Left lobe of liver (tissue), 2 donors: ENCODE measurements at places on chromosomes 6 and 20.

DNA sequence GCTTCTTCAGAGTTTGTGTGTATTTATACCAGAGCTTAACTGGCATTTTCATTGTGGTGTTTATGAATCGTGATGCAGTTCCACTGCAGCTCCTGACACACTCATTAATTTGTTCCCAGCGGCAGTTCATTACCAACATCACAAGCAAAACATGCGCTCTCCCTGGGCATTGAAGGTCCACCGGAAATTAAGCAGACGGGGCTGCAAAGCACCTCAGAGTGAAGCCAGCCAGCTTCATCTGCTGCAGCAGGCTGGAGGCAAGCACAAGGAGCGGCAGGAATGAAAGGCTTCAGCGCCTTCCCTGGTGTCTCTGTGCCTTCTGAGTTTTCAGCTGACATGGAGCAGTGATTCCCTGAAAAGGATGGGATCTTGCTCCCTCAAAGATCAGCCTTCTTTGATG, 246.0 kb upstream of the SPTLC3 start:
- DNase-seq: no peak

DNA sequence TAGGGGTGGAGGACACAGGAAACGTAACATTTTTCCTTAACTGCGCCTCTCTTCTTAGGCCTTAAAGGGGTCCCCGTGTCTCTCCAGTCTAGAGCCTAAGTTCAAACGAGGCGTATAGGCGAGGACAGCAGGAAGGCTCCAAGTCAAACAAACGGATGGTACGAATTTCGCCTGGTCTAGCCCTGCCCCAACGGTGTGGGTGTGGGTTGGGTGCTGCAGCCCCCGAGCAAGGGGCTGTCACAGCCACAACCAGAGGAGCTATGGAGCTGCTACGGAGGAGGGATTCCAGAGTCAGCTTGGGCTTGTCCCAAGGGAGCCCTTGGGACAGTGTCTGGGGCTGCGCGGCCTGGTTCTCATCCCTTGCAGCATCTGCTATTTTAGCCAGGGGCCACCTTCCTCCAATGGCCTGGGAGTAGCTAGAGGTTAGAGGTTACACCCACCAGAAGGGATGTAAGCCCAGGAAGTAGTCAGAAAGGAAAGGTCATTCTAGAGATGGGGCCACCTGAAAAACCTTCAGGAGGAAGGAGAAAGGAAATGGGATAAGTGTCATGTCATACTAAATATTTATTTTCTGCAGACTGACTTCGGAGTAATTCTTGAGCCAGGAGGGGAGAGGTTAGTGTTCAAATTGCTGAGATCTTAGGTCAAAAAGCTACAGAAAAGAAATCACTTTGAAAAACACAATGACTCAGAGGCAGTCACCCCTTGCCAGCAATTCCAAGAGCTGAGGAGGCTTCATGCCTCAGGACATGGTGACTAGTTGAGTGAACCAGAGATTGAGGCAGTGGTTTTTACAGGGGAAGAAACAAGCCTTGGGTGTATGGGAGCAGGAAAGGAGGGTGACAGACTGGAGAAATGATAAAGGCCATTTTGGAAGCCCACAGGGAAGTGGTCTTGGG, 21.7 kb downstream of the VPS52 start:
- no peak for DNase-seq

GRCh38 chr6:30515944-30516753, 26.8 kb downstream of the HLA-E start:
- peak; percentile 94 for DNase-seq

DNA sequence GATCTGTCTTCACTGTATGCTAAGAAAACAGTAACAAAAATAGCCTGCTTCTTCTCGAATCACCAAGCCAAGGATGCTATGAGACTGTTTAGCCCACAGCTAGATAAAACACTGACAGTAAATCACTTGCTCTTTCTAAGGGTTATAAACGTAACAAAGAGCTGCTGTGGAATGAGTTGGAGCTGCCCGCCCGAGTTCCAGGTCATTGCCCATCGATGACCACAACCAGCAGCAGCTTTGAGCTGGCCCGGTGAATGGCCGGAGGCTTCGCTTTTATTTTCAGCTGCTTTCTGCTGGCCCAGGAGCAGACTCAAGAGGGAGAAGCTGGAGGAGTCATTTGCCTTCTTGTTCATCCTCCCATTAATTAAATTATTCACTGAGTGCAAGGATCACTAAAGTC, 82.2 kb upstream of the CDH4 start:
- DNase-seq: no peak

DNA sequence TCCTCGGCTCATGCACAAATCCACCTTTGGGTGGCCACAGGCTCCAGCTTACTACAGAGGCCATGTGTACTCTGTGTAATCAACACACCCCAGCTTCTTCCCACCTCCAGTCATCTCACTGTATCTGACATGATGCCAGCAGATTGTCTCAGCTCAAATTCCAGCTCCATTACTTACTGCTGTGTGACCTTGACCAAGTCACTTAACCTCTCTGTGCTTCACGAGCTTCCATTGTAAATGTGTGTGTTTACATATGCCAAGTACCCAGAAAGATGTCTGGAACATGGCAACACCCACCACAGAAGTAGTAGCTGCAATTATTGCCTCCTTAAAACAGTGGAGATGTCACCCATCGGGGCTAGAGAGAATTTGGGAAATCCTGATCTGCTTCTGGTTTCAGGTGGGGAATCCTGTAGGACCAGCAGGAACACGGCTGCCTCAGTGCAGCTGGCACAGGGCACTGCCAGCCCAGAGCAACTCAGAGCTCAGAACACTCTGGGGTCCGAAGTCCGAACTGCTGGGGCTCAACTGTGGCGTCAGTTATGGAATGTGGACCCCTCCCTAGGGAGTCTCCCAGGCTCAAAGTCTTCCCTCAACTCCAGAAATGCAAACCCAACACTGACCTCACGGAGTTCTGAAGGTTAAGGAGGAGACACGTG, 21.2 kb upstream of the HLA-B start:
- DNase-seq: no peak

DNA sequence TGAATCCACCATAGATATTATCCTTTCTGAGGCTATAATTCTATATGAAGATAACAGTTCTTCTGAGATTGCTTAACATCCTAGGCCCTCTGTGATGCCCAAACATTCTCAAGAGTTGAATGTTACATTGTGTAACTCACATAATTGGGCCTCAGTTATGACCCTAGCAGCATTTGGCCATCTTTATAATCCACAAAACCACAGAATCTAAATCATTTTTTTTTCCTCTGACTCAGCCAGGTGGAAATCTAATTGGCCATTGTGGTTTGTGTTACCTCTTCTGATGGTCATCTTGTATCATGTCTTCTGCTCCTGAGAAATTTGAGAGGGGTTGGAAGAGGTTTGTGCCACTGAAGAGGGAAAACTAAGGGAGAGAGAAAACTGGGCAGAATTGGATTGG, 99.5 kb downstream of the LINC00237 start:
- DNase-seq: no peak

GRCh38 chr6:157155804-157156203, 167.5 kb downstream of the TMEM242 start:
- DNase-seq: no peak

DNA sequence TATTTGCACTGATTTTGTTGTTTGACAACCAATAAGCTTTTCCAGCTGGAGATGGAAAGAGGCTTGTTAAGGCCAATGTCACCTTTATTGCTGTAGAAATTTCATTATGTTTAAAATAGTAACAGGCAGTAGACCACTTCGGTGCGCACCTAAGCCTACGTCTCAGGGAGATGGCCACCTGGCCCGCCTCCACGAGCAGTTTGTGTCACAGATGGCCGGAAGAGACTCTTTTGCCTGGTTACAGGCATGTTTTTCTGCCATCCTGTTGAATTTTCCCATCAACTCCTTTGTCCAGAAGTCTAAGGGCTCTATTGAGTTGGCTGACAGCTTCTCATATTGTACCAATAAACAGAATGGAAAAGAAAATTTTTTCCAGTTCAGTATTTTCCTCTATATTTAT, 51.0 kb downstream of the SLC9A8 start:
- no peak for DNase-seq

DNA sequence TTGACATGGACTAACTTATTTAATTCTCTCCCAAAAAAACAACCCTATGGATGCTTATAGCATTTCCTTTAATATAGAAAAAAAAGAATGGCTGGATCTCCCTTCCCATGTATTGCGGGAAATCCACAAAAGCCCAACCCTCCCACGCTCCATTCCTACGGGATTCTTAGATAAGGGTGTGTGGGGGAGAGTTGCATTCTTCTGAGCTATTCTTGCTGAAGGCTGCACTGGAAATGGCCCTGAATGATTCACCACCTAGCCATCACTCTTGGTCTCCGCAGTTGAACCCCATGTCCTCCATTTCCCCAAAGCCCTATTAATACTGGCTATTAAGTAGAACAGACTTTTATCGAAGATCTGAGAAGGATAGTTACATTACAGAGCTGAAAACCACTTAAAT, 41.9 kb upstream of the ADGRF5 start:
- DNase-seq: no peak

DNA sequence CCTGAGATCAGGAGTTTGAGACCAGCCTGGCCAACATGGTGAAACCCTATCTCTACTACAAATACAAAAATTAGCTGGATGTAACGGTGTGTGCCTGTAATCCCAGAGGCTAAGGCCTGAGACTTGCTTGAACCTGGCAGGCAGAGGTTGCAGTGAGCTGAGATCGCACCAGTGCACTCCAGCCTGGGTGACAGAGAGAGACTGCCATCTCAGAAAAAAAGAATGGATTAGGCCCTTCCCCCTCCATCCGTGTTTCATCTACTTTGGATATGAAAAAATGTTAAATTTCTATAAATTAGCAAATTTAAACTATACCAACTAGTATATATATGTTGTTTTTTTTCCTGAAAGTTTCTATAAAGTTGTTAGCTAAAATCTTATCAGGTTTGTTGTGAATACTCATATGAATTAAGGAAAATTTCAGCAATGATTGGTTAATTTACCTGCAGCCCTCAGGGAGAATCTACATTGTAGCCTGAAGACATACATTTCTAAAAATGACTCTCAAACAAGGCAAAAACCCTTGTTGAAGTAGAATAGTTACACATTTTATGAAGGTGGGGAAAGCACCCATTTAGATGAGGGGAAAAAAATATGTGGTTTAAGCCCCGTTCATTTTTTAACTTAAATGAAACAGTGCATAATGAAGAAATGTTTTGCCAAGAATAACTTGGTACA, 120.9 kb downstream of the TIAM2 start:
- no peak for DNase-seq

GRCh38 chr6:55666037-55666436, 87.0 kb upstream of the HMGCLL1 start:
- no peak for DNase-seq

GRCh38 chr6:72789145-72789544, 167.3 kb downstream of the KCNQ5 start:
- no peak for DNase-seq

- no peak for DNase-seq
These were observed 13.4 kb upstream of the SERPINB1 start for GRCh38 chr6:2855061-2855519.

- DNase-seq: no peak
These were observed 602 bp upstream of the TSPYL4 start for GRCh38 chr6:116254297-116255056.

DNA sequence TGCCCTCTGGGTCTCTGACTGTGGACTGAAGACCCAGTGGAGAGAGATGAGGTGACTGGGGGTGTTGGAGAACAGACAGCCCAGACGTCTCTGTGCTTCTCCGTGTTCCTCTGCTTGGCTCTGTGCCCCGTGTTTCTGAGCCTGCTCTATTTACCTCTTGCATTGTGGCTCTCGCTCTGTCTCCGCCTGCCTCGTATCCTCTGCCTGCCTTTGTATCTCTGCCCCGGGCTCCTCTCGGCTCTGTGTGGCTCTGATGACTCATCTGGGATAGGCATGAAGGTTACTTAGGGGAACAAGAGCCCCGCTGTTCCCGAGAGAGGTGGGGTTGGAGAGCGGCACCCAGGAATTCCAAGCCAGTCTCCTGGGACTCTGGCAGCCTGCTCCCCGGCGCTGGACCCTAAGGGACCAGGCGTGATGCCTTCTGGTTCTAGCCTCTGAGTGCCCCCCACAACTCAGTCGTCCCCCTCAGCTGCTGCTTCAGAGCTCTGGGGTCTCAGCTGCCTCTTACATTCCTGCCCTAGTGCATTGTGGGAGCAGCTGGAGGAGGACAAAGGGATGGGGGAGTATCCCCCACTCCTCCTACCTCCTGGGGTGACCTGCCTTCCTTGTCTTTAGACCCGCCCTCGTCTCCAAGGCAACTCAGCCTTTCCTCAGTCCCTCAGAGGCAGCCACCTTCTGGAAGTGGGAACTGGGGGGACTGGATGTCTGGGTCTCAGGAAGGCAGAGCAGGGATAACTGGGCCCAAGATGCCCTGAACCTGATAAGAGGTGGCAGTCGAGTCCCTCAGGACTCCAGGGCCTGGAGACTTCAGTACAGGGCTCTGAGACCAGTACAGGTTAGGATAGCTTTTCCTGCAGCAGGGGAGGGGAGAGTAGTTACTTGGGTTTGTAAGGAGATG, 1.9 kb downstream of the DDR1 start:
- DNase-seq: peak; percentile 52

DNA sequence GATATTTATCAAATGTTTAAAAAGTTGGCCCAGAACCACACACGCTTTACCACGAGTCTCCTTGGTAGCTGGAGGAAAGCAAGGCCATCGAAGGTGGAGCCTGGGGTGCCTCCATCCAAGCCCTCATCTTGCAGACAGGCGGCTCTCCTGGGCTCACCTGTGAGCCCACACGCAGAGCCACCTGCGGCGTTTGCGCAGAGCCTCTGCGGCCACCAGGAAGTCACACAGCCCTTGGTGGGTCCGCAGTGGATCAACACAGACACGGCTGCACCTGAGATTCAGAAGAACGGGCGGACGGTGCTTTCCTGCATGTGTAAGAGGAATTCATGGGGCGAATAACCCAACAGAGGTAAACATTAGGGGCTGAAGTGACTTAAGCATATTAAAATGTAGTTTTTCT, 24.5 kb upstream of the SMOC2 start:
- DNase-seq: no peak

GRCh38 chr20:17969884-17970409, 1.1 kb downstream of the MGME1 start:
- peak; percentile 55 for DNase-seq

- no peak for DNase-seq
These were observed 65.1 kb downstream of the HIVEP1 start for GRCh38 chr6:12077021-12077710.

DNA sequence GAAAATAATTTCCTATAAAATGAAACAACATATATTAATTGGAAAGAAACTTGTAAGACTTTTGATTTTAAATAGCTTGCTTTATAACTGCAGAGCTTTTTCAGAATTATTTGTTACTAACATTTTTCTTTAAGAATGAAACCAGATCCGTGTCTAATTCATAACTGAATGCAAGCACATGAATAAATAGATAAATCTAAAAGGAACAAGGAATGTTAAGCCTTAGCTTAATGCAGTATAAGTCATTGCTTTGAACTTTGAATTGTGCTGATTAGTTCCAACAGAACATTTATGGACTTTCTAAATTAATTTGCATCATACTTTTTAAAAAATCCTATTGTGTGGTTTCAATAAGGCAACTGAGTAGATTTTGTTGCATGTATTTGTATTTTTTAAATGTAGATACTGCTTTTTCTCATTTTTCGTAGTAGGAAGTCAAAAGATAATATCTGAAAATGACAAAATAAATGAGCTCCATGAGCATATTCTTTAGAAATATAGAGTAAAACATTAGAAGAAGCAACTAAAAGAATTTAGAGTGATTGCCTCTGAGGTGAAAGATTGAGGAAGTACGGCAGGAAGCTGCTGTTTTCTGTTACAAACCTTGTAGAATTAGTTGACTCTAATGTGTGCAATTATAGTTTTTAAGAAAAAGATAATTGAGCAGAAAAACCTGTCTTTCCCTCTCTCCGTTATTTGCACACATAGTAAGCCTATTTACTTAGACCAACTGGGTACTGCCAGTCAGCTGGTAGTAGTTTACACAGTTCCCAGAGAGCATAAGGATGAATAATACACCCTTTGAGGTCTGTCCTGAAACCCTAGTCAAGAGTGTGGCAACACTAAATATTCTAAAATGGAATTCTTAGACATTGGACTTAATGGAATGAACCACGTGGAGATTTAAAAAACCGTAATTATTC, 32.6 kb upstream of the SLC35D3 start:
- DNase-seq: no peak
